ENCODE measurements at places on chromosomes 1 and 21.

DNA sequence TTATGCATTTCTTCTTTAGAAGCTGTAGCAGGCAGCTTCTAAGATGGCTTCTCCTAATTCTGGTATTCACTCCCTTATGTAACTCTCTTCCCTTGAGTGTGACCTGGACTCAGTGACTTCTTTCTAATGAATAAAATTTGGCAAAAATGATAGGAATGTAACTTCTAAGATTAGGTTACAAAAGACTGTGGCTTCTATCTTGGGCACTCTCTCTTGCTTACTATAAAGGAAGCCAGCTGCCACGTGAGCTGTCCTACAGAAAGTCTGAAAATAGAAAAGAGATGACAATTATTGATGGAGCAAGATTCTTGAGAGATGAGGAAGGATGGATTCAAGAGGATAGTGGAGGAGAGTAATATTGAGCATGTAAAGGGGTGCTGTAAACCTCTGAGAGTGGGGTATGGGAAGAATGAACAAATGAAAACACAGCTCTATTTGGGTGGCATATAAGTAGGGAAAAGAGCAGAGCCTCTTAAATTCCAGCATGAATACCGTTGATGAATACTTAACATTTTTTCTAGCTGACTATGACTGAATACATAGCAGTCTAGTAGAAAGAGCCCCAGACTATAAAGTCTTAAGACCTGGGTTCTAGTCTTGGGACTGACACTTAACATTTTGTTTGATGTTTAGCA is 5.5 kb downstream of the TSEN15 start:
- no peaks in the 10 kb centered on the region for H3K27me3 ChIP-seq
- peaks cover 17% of the 10 kb centered on the region for H3K4me1 ChIP-seq
- peaks cover 31% of the 10 kb centered on the region for H3K36me3 ChIP-seq
- no peak overlapping the region for H3K4me3 ChIP-seq
- no peak for DNase-seq

- no peak overlapping the region for H3K4me3 ChIP-seq
- no peak for DNase-seq
- no peaks in the 10 kb centered on the region for H3K4me1 ChIP-seq
- peaks cover 5% of the 10 kb centered on the region for H3K27me3 ChIP-seq
Measured at GRCh38 chr1:113434081-113434873, 44.0 kb downstream of the MAGI3 start.

DNA sequence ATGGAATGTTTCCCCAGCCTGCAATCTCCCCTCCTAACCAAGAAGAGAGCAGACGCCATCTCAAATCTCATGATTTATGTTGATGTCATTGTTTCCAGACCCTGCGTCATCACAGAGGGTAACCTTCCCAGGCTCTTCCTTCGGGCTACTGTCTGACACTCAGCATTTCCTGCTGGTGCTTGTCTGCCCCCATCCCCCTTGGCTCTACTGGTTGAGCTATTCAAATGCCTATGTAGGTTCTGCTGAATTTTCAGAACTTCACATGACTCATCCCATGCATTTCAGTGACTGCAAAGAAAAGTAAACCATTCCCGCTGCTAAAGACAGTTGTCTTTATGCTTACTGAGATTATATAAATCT is 24.8 kb upstream of the ITPKB start:
- H3K4me3 ChIP-seq = no peak overlapping the region
- no peak for DNase-seq
- H3K27me3 ChIP-seq = peaks cover 16% of the 10 kb centered on the region
- H3K4me1 ChIP-seq = peaks cover 18% of the 10 kb centered on the region
- H3K27ac ChIP-seq = no peak overlapping the region

DNA sequence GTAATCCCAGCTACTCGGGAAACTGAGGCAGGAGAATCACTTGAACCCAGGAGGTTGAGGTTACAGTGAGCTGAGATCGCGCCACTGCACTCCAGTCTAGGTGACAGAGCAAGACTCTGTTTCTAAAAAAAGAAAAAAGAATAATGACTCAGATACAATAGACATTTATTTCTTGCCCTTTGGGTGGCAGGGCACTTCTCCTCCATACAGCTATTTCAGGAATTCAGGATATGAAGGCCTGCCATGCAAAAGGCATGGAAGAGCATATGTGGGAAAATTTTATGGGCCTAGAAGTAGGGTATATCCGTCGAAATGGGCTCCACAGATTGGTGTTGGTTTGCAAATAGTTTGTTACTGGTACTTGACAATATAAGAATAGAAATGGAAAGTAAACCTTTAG is 20.2 kb upstream of the POGZ start:
- peaks cover 2% of the 10 kb centered on the region for H3K36me3 ChIP-seq
- peaks cover 3% of the 10 kb centered on the region for H3K27me3 ChIP-seq
- no peak overlapping the region for H3K27ac ChIP-seq
- H3K4me3 ChIP-seq = no peak overlapping the region
- no peak for DNase-seq
- no peaks in the 10 kb centered on the region for H3K4me1 ChIP-seq

DNA sequence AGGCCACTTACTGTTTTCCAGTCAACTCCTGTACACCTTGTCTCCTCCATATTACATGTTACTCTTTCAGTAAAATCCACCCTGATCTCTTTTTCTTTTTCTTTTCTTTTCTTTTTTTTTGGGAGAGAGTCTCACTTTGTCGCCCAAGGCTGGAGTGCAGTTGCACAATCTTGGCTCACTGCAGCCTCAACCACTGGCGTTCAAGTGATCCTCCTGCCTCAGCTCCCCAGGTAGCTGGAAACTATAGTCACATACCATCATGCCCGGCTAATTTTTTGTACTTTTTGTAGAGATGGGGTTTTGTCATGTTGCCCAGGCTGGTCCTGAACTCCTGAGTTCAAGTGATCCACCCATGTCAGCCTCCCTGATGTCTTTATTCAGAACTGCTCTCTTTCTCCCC is 57.8 kb downstream of the CYYR1 start:
- no peak for DNase-seq
- no peaks in the 10 kb centered on the region for H3K36me3 ChIP-seq
- no peaks in the 10 kb centered on the region for H3K27me3 ChIP-seq
- no peak overlapping the region for H3K27ac ChIP-seq

- no peak overlapping the region for H3K4me3 ChIP-seq
- no peak overlapping the region for H3K27ac ChIP-seq
- peaks cover 23% of the 10 kb centered on the region for H3K36me3 ChIP-seq
- no peak for DNase-seq
- no peaks in the 10 kb centered on the region for H3K27me3 ChIP-seq
Measured at GRCh38 chr1:174815036-174815435, 184.7 kb upstream of the CACYBP start.

DNA sequence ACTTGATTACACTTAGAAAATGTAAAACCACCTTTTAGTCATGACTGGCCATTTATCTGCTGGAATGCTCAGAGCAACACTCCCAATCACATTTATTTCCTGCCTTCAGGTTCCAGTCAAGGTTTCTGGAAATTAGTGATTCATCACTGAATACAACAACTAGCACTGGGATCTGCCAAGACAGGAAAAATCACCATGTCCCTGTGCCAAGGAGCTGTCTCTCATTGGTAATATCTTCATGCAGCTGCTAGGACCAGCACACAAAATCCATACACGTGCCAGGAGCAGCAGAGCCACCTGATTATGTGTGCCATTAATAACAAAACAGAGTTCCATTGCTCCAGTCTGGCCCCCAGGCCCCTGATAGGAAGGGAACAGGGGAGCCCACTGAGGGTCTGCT is 194.6 kb downstream of the TNR start:
- no peak overlapping the region for H3K27ac ChIP-seq
- H3K36me3 ChIP-seq = no peaks in the 10 kb centered on the region
- no peak overlapping the region for H3K4me3 ChIP-seq
- DNase-seq = no peak

- no peak for DNase-seq
- H3K36me3 ChIP-seq = peaks cover 10% of the 10 kb centered on the region
- H3K27me3 ChIP-seq = no peaks in the 10 kb centered on the region
- H3K4me1 ChIP-seq = peaks cover 10% of the 10 kb centered on the region
Measured at GRCh38 chr1:169644297-169644696, 14.4 kb upstream of the SELP start.

GRCh38 chr1:245240648-245241165 is 85.9 kb downstream of the KIF26B start:
- peaks cover 9% of the 10 kb centered on the region for H3K27me3 ChIP-seq
- no peak overlapping the region for H3K27ac ChIP-seq
- no peak for DNase-seq
- no peaks in the 10 kb centered on the region for H3K4me1 ChIP-seq
- no peaks in the 10 kb centered on the region for H3K36me3 ChIP-seq

- H3K4me1 ChIP-seq = peaks cover 3% of the 10 kb centered on the region
- no peak overlapping the region for H3K27ac ChIP-seq
- no peak overlapping the region for H3K4me3 ChIP-seq
- DNase-seq = no peak
- H3K36me3 ChIP-seq = no peaks in the 10 kb centered on the region
- H3K27me3 ChIP-seq = peaks cover 4% of the 10 kb centered on the region
Measured at GRCh38 chr1:222010306-222010705, 268.4 kb upstream of the DUSP10 start.

- no peaks in the 10 kb centered on the region for H3K36me3 ChIP-seq
- DNase-seq = no peak
- H3K27ac ChIP-seq = no peak overlapping the region
- peaks cover 4% of the 10 kb centered on the region for H3K27me3 ChIP-seq
- peaks cover 5% of the 10 kb centered on the region for H3K4me1 ChIP-seq
Measured at GRCh38 chr1:244065063-244065793, 14.1 kb downstream of the ZBTB18 start.

DNA sequence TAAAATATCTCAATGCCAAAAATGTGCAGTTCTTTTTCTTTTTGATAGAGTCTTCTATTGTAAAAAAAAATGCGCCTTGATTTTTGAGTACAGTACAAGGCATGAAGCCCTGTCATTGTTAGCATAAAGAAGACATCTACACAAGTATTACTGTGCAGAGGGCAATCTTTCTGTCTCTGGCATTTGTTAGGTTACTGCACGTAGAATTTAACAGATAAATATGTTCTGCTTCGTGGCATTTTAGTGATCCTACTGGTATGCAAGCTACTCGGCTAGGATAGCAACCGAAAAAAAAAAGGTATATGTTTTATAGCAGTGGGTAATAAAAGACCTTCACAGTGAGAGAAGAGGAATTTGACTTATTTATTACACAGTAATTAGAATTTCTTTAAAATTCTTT is 492.9 kb upstream of the ADGRL2 start:
- H3K27me3 ChIP-seq = no peaks in the 10 kb centered on the region
- H3K36me3 ChIP-seq = no peaks in the 10 kb centered on the region
- no peak overlapping the region for H3K27ac ChIP-seq
- H3K4me3 ChIP-seq = no peak overlapping the region

GRCh38 chr1:97332716-97333115 is 588.1 kb downstream of the DPYD start:
- H3K27ac ChIP-seq = no peak overlapping the region
- H3K36me3 ChIP-seq = peaks cover 4% of the 10 kb centered on the region
- no peak for DNase-seq
- H3K27me3 ChIP-seq = no peaks in the 10 kb centered on the region
- H3K4me3 ChIP-seq = no peak overlapping the region
